Right lung (tissue), 10 donors: ENCODE measurements at places on chromosomes 3 and 15. TPM values are rescaled to one million over a fixed set of nuclear protein-coding genes. Genes with fewer than 3 reads are reported as not detected.

The CGNL1 gene
- polyA plus RNA-seq: 34.4 TPM

The GABRB3 gene
- 3.3 TPM for polyA plus RNA-seq

The CAND2 gene
- 10.6 TPM for polyA plus RNA-seq

The ALS2CL gene
- polyA plus RNA-seq: 8.3 TPM

The CHAC1 gene
- polyA plus RNA-seq: 1.5 TPM

The ZMYND10 gene
- 25.4 TPM for polyA plus RNA-seq

The SPTBN5 gene
- polyA plus RNA-seq: 1.8 TPM

The AGBL1 gene
- 0.06 TPM for polyA plus RNA-seq

The FANCD2OS gene
- 0.82 TPM for polyA plus RNA-seq
